Activated CD8-positive, alpha-beta memory T cell treated with anti-CD3 and anti-CD28 coated beads for 1 hour (primary cell): ENCODE measurements at places on chromosomes 7 and 10.

DNA sequence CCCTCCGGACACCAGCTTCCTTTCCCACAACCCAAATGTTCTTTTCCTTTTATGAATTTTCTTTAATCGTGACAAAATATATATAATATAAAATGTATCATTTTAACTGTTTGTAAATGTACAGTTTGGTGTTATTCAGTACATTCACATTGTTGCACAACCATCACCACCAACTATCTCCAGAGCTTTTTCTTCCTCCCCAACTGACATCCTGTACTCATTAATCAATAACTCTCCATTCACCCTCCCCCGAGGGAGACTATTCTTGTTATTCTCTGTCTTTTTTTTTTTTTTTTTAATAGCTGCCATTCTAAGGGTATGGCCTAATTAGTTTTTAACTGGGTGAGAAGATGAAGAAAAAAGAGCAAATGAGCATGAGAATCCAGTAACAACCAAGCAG is 30.6 kb upstream of the ITGB1 start:
- no peak for DNase-seq

GRCh38 chr10:58241346-58241745 is 26.3 kb downstream of the IPMK start:
- no peak for DNase-seq

DNA sequence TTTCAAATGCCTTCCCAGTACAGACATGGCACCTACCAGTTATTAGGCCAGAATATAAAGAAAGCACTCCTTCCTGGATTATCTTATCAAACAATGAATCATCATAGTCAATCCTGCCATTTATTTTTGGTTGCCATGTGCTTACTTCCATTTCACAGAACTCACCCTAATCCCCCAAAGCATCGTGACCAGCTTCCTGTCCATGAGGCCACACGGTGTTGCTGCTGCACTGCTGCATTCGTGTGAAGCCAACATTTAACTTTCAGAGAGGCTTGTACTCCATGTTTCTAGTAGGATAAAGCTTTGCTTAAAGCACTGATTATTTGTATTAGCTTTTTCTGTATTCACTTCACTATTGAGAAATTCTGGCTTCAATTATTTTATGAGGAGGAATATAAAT is 14.4 kb downstream of the COL28A1 start:
- DNase-seq, result no peak

DNA sequence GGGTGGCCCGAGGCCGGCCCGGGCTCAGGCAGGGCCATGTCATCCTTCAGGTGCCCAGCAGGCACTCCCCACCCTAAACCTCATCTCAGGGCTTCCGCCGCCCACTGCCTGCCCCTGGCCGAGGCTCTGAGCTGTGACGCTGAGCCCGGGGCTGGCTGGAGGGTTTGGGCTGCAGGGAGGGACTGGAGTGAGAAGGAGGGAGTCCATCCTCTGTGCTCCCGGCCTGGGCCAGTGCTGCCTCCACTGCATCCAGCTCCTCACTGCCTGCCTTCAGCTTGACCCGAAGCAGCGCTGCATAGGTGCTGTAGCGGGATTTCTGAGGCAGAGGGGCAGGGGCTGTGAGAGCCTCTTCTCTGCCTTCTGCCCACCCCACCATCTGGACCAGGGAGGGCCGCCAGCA is 7.6 kb downstream of the NFKB2 start:
- DNase-seq, result no peak

- no peak for DNase-seq
Observed at GRCh38 chr7:38675494-38676106, 44.4 kb upstream of the AMPH start.

DNA sequence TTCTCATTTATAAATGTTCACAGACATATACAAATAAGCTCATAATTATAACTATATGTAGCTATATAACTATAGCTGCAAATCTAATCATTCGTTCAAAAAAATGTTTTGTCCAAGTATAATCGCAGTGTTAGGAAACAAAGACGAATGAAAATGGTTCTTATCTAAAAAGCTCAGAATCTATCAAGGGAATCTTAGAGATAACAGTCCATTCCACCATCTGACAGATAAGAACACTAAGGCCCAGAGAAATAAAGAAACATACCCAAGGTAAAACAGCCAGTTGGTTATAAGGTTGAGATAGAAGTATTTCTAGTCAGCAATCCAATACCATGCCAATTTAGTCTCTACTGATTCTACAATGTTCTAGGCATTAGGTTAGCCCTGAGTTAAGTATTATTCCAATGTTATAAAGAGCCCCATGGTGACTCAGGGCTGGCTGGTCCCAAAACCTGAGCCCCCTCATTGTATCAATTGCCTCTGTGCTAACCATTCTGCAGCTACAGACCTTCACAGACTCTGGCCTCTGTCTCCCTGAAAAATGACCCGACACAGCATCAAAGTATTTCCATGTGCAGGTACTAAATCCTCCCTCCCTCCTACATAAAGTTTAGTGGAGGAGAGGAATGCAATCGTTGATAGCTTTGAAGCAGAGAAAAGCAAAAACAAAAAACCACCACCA is 30.0 kb downstream of the CHCHD3 start:
- DNase-seq, result no peak

- no peak for DNase-seq
Observed at GRCh38 chr7:134289841-134290240, 26.9 kb downstream of the SLC35B4 start.
